ENCODE measurements at places on chromosomes 12 and 14.
A peak's percentile ranks its signal among the peaks of the same experiment; 100 is the strongest.

GRCh38 chr12:52293926-52294325 is 2.6 kb upstream of the KRT81 start:
- DNase-seq, result no peak

DNA sequence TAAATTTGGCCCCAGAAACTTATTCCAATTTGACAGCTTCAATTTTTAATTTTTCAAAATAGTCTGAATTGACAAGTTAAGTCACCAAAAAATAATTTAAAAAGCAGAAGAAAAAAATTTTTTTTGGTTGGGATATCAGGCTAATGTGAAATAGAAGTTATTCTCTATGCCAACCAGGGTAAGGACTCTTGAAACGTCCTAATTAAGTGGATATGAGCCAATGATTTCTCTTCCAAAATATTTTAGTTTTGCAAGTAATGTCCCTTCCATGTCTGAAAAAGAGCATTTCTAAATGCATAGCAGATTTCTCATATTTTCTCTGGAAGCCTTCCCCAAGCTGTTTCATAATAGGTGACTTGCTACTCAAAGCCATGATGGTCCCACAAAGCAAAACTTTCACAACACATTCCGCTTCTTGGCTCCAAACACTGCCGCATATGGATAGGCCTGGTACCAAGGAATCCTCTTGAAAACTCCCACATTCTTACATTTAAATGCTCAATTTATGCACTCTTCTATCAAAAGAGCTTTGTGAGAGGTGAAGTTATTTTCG is 65.1 kb downstream of the SIX6 start:
- no peak for DNase-seq

DNA sequence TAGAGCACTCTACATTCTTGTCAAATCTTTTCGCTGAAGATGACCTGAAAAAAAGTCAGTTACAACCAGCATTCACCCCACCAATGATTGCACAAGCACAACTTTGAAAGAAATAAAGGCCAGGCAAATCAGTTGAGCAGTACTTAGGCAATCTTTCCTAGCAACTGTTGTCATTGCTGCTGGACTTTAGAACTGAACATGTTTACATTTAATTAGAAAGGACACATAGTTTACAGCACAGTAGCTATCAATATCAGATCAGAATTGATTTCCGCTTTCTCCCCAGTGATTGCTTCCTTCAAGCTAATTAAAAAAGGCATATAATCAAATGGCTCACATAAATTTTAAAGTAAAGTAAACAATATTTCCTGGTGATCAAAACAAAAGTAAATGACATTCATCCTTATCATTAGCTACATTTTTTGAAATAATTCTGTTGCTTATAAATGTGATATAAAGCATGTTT is 128.4 kb downstream of the FOXA1 start:
- no peak for DNase-seq

- no peak for DNase-seq
These were observed 19.5 kb downstream of the DICER1 start for GRCh38 chr14:95137804-95138167.

- peak; percentile 69 for DNase-seq
These were observed 17.4 kb upstream of the GALNT16 start for GRCh38 chr14:69242311-69243224.

GRCh38 chr12:45615268-45615667 is 114.2 kb upstream of the ARID2 start:
- DNase-seq, result no peak

DNA sequence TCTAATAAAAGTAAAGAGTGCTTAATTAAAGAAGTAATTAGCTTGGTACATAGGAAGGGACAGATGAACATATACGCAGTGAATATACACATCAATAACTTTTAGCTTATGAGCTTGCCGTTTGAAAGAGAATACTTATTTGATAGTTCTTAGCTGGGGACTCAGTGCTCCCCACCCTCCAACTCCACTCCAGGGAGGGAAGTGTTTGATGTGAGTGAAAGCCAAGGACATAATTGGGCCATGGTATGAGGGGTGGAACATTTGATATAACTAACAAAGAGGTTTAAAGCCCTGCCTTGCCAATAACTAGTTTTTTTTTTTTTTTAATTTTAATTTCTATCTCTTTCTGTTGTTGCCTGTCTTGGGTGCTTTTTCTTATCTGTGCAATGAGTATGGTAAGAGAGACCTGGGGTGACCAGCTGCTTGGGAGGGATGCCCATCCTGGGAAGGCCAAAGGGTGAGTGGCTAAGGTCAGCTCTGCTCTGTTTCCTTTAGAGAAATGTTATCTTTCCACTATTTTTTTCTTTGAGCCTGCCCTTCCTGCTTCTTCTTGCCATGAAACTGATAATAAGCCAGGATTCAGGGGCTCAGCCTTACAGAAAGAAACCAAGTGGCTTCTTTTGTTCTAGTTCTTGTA is 132.8 kb upstream of the CPSF6 start:
- DNase-seq, result no peak

- no peak for DNase-seq
These were observed 465.8 kb upstream of the SYT1 start for GRCh38 chr12:78398750-78399149.

- DNase-seq, result no peak
These were observed 3.9 kb upstream of the TMEM233 start for GRCh38 chr12:119589634-119590033.

- no peak for DNase-seq
These were observed 241.3 kb upstream of the GRIP1 start for GRCh38 chr12:66920205-66920604.

- no peak for DNase-seq
These were observed 74.8 kb downstream of the PAPOLA start for GRCh38 chr14:96576937-96577336.

DNA sequence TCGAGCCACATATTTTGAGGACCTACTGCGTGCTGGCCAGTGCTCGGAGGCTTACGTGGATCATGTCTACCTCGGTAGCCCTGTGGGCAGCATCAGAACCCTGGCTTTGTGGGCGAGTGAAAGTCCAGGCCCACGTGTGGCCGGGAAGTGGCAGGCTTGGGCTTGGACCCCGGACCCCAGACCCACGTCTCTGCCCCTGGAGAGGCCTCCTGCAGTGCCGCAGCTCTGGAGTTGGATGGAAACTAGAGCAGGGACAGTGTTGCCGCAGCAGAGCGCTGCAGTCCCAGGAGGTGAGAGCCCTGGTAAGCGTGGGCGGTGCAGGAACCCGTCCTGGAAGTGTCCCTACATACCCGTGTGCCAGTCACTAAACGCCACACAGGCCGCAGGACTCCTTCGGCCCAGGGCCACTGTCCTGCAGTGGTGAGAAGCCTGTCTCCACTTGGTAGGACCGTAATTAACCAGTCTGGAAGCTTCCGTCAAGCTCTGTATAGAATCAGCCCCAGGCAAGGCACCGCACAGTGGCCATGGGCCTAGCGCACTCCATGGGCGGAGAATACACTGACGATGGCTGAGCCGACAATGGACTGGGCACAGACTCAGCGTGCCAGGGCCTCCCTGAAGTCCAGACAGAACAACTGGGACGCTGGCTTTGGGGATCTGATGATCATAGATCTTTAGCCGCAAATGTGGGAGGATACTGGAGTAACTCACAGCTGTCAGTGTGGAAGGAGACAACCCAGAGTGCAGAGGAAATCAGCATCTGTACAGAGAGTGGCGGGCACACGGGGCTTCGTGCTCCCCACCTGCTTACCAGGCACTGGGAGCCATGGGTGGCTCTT is 219.5 kb downstream of the KIF26A start:
- DNase-seq, result peak; percentile 47

- DNase-seq, result peak; percentile 66
These were observed 2.3 kb downstream of the SPATS2 start for GRCh38 chr12:49369411-49370145.

DNA sequence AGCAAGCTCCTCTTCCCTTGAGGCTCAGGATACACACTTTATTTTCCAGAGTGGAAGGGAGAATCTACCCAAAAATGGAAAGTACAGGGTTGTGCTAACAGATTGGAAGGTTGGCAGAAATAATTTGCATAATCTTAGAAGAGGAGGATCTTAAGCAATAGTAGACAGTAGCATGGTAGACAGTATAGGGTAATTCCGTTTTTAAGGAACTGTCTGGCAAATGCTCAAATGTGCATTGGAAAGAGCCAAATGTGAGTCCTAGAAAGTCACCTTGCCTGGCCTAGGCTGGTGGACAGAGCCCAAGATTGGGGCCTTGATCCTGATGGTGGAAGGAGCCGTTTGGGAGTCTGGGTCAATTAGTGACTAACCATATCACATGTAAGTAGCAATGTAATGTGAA is 13.1 kb upstream of the CARMIL3 start:
- DNase-seq, result no peak

DNA sequence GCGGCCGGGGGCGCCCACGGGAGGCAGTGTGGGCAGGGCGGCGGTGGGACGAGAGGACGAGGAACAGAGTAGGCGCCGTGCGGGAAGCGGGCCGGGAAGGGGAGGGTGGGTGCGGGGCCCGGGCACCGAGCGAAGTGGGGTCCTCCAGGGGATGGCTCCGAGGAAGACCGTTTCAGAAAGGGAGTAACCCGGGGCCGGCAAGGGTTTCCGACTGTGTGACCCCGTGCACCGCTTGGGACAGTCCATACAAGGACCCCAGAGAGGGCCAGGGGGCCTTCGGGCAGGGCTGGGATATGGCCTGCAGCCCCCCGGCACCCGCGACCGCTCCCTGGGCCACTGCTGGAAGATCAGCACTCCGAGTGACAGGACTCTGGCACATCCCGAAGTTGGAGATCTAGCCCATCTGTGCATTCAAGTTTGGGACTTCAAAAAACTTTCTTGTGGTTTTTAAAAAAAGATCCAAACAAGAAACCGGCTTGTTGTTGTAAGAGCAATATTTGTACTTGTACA is 448 bp downstream of the TSPAN9 start:
- DNase-seq, result peak; percentile 64

DNA sequence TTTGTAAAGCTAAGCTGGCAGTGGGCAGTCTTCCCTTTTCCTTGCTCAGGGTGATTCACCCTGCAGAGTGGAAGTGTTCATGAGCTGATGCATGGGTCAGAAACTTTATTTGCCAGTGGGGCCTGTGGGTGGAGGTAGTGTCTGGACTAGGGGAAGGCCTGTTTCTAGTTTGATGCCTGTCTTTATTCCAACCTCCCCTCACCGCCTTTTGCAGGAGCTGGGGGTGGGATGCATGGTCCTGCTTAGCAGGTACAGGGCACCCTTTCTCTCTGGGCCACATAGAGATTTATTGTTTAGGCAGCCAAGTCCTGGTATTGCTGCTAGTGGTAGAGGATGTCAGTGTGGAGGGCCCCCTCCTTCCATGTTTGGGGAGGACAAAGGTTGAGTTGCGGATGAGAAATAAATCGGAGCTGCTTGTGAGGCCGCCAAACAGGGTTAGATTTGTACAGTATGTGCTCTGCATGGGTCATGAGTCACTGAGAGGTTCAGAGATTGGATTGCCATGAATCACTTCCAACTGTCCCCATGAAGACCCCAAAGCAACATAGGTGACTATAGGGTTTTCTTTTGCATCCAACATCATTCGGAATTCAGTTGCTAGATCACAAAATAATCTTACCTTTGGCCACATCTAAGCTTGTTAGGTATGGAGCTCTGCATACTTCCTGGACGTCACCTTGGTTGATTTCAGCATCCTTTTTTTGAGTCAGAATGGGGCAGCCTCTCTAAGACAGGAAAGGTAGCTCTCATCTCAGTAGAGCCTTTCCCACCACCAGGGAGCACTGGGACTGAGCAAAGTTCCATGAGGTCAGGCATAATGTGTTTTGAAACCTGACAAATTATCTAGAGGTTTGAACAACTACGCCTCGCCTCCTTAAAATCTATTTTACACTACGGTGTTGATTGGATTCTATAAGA is 8.8 kb downstream of the SMOC1 start:
- DNase-seq, result no peak

DNA sequence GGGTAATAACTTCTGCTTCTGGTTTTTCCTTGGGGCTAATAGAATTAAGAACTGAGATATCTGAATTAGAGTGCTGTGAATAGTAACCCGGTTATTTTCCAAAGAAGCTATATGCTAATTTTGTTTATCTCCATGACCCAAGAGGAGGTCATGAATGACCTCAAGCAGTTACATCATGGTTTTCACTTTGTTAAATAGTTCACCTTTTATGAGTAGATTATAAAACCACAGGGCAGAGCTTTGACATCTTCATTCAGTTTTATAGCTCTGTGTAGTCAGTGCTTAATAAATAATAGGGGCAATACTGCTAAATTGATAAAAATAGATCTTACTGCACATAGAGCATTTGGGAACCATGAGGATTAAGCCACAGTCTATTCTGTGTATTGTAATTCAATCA is 462.2 kb downstream of the LRIG3 start:
- no peak for DNase-seq

DNA sequence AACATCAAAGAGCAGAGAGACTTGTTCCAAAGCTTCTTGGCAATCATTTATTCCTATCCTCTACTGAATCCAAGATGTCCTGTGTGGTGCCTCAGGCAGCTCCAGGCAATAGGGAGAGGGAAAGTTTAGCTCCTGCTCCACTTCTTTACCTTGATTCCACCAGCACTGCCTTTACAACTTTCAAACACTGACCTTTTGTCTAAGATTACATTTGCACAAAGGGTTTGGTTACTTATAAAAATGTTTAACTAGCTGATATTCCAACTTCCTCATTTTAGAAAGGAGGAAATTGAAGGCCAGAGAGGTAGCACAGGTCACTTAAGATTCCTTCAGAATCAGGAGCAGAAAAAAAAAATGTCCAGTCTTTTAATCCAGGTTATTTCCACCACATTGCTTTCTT is 192.7 kb downstream of the BTG1 start:
- DNase-seq, result no peak

- no peak for DNase-seq
These were observed 63.3 kb downstream of the RASSF3 start for GRCh38 chr12:64673490-64674169.

- no peak for DNase-seq
These were observed 36.6 kb downstream of the EID3 start for GRCh38 chr12:104340177-104340576.

DNA sequence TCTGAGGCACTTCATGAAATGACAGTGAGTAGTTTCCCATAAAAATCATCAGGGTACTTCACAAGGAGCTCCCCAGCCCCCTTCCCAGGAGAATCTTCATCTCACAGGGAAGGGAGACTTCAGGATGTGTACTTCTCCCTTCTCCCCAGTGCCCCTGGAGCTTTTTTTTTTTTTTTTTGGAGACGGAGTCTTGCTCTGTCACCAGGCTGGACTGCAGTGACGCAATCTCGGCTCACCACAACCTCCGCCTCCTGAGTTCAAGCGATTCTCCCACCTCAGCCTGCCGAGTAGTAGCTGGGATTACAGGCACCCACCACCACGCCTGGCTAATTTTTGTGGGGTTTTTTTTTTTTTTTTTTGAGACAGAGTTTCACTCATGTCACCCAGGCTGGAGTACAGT is 10.4 kb downstream of the ITPK1 start:
- no peak for DNase-seq

DNA sequence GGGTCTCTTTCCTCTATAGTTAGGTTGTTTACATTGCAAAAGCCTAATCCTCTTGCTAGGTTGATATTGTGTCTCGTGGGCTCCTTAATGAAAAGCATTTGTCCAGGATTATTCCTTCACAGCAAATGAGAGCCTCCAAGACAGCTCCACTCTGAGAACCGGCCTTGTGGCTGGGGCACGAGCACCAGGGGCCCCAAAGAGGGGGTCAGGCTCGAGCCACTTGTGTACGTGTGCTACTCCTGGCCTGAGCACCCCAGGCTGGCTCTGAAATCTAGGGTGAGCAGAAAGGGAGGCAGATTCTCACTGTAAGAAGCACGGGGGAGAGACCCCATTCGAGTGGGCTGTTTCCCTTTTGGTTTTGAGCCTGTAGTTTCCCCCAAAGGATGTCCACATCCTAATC is 45.0 kb upstream of the FZD10 start:
- DNase-seq, result no peak

GRCh38 chr12:44372259-44372658 is 503.9 kb downstream of the NELL2 start:
- no peak for DNase-seq

Data from activated effector memory CD4-positive, alpha-beta T cell treated with anti-CD3 and anti-CD28 coated beads, Interleukin-2, amount 50 U/mL, for 16 hours (primary cell).